K562 (cell line): ENCODE measurements at places on chromosomes 16 and 17. TPM values are rescaled to one million over a fixed set of nuclear protein-coding genes. Genes with fewer than 3 reads are reported as not detected.

GRCh38 chr17:50916026-50916707 lies 50.0 kb upstream of the TOB1 start:
- H3K27ac ChIP-seq, result no peak overlapping the region
- DNase-seq, result no peak
- H3K36me3 ChIP-seq, result no peaks in the 10 kb centered on the region
- no peaks in the 10 kb centered on the region for H3K27me3 ChIP-seq

DNA sequence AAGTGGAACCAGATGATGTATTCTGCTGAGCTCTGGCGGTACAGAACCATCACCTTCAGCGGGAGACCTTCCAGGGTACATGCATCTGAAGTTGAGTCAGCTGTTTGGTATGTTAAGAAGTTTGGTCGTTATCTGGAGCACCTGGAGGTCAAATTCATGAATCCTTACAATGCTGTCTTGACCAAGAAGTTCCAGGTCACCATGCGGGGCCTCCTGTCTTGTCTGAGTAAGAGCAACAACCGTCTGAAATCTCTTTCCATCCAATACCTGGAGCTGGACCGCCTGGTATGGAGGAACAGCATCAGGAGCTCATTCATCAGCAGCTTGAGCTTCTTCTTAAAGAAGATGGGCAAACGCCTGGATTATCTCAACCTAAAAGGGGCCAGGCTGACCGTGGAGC lies 4.0 kb downstream of the FBXO39 start:
- no peaks in the 10 kb centered on the region for H3K36me3 ChIP-seq
- no peak for DNase-seq
- H3K27me3 ChIP-seq, result peaks cover 44% of the 10 kb centered on the region
- no peak overlapping the region for H3K4me3 ChIP-seq
- peaks cover 6% of the 10 kb centered on the region; the same call in 1 of the 2 replicates for H3K4me1 ChIP-seq
- H3K27ac ChIP-seq, result no peak overlapping the region

- no peak overlapping the region for H3K4me3 ChIP-seq
- H3K4me1 ChIP-seq, result peaks cover 97% of the 10 kb centered on the region
- H3K27me3 ChIP-seq, result no peaks in the 10 kb centered on the region
These were observed 30.2 kb downstream of the ZFPM1 start for GRCh38 chr16:88483392-88483641.

The TPPP3 gene
- 0.38 and 0.44 TPM in 2 replicates for total RNA-seq

The CETP gene
- total RNA-seq, result not detected in 2 replicates

GRCh38 chr16:71883168-71883848 lies 674 bp downstream of the ZNF821 start:
- H3K27me3 ChIP-seq, result no peaks in the 10 kb centered on the region
- peak overlapping the region; percentile 95 for H3K4me3 ChIP-seq
- H3K27ac ChIP-seq, result peak overlapping the region; percentile 80
- peak; percentile 61 for DNase-seq
- peaks cover 13% of the 10 kb centered on the region; the same call in 2 of the 3 replicates for H3K4me1 ChIP-seq
- H3K36me3 ChIP-seq, result no peaks in the 10 kb centered on the region; the same call in 2 of the 3 replicates

The DPEP1 gene
- 0.20 and 0.22 TPM in 2 replicates for total RNA-seq

The RPL13 gene
- 2,859 and 3,283 TPM in 2 replicates for total RNA-seq

GRCh38 chr17:73363442-73364154 lies 51.8 kb upstream of the CDC42EP4 start:
- no peak overlapping the region for H3K27ac ChIP-seq
- H3K27me3 ChIP-seq, result peaks cover 44% of the 10 kb centered on the region; the same call in 2 of the 3 replicates
- no peaks in the 10 kb centered on the region for H3K36me3 ChIP-seq
- H3K4me3 ChIP-seq, result no peak overlapping the region
- DNase-seq, result no peak
- H3K4me1 ChIP-seq, result no peaks in the 10 kb centered on the region

DNA sequence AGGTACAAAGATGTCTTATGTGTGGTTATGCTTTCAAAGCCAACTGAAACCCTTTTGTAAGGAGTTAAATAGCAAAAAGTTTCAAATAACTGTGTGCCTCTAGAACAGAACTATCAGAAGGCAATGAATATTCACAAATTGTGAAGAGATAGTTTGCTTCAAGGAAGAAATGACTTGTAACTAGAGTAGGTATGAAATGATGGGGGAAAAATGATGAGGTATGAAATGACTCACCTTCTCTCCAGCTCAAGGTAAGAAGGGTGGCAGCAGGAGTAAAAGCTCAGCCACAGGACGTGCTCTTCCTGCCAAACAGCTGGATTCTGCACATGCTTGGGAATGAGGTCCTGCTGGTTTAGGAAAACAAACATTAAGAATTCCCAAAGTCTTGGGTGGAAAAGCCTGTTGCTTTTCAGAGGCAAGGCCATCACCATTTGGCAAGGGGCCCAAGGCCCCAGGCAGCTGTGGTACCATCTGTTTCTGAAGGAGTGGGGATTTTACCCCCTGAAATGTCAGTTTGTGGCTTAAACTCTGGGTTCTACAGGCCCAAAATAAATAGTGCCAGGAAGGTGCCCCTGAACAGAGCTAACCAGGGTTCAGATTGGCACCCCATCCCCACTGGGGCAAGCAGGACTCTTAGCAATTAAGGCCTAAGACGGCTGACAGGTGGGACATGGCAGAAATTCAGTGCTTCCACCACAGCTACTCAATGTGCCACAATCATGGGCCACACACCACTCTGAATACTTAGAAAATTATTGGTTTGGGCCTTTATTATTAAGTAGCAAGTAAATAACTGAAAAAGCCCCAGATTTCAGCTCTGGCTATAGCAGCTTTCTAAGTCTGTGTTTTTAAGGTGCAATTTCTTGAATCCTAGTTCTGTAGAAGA lies 13.3 kb downstream of the HERPUD1 start:
- no peaks in the 10 kb centered on the region for H3K4me1 ChIP-seq
- H3K36me3 ChIP-seq, result peaks cover 50% of the 10 kb centered on the region
- no peak for DNase-seq
- no peak overlapping the region for H3K27ac ChIP-seq
- H3K27me3 ChIP-seq, result no peaks in the 10 kb centered on the region
- H3K4me3 ChIP-seq, result no peak overlapping the region

DNA sequence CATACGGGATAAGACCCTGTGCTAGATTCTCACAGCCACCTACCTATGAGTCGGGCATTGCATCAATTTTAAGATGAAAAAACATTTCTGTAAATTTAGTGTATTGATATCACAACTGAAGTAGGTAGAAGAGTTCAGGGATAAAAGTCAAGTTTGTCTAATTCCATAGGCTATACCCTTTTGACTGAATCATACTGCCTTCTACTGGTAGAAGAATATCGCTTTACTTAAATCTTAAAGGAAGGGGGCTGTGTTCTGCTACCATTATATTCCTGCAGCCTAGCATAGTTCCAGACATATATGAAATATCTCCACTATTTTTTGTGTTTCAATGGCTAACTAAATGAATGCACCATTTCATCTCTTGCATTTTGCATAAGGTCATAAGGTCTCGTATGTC lies 1128.6 kb downstream of the CDH8 start:
- no peak overlapping the region for H3K27ac ChIP-seq
- no peaks in the 10 kb centered on the region for H3K4me1 ChIP-seq
- H3K27me3 ChIP-seq, result no peaks in the 10 kb centered on the region
- DNase-seq, result no peak
- H3K36me3 ChIP-seq, result no peaks in the 10 kb centered on the region
- no peak overlapping the region for H3K4me3 ChIP-seq

- H3K27ac ChIP-seq, result no peak overlapping the region
- no peaks in the 10 kb centered on the region for H3K27me3 ChIP-seq
- H3K4me1 ChIP-seq, result no peaks in the 10 kb centered on the region
- H3K36me3 ChIP-seq, result peaks cover 6% of the 10 kb centered on the region; the same call in 2 of the 3 replicates
These were observed 116.4 kb upstream of the ZNF750 start for GRCh38 chr17:82956146-82956725.

The GNAO1 gene
- 0.11 and 0.42 TPM in 2 replicates for total RNA-seq

GRCh38 chr17:12110906-12111305 lies 90.2 kb downstream of the MAP2K4 start:
- no peaks in the 10 kb centered on the region for H3K27me3 ChIP-seq
- H3K4me1 ChIP-seq, result no peaks in the 10 kb centered on the region; the same call in 2 of the 3 replicates
- no peak overlapping the region for H3K27ac ChIP-seq
- H3K4me3 ChIP-seq, result no peak overlapping the region

DNA sequence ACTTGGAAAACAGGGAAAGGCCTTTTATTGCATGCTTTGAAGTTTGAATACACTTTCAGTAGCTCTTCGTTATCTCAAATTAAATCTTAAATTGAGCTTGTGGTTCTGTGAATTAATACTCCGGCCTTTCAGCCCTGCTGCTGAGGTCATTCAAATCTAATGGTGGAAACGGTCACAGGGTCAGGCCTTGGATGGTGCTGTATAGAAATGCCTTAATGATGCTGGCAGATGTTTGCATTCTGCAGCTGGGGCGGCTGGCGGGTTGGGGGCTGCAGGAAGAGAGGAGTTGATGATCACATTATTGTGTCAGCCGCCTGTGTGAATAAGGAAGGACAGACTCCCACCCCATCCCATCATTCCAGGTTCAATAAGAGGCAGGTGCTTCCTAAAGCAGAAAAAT lies 723.6 kb downstream of the WWOX start:
- no peak for DNase-seq
- no peak overlapping the region for H3K4me3 ChIP-seq
- no peaks in the 10 kb centered on the region for H3K36me3 ChIP-seq
- no peak overlapping the region for H3K27ac ChIP-seq

- DNase-seq, result no peak
- no peak overlapping the region for H3K27ac ChIP-seq
- H3K36me3 ChIP-seq, result no peaks in the 10 kb centered on the region
- no peaks in the 10 kb centered on the region; the same call in 2 of the 3 replicates for H3K4me1 ChIP-seq
These were observed 252.5 kb downstream of the SLC39A11 start for GRCh38 chr17:72840019-72840418.

GRCh38 chr17:77865112-77865611 lies 93.3 kb upstream of the TNRC6C start:
- H3K27ac ChIP-seq, result no peak overlapping the region
- no peaks in the 10 kb centered on the region for H3K36me3 ChIP-seq
- H3K4me1 ChIP-seq, result peaks cover 16% of the 10 kb centered on the region
- H3K4me3 ChIP-seq, result no peak overlapping the region
- DNase-seq, result no peak
- H3K27me3 ChIP-seq, result peaks cover 47% of the 10 kb centered on the region

DNA sequence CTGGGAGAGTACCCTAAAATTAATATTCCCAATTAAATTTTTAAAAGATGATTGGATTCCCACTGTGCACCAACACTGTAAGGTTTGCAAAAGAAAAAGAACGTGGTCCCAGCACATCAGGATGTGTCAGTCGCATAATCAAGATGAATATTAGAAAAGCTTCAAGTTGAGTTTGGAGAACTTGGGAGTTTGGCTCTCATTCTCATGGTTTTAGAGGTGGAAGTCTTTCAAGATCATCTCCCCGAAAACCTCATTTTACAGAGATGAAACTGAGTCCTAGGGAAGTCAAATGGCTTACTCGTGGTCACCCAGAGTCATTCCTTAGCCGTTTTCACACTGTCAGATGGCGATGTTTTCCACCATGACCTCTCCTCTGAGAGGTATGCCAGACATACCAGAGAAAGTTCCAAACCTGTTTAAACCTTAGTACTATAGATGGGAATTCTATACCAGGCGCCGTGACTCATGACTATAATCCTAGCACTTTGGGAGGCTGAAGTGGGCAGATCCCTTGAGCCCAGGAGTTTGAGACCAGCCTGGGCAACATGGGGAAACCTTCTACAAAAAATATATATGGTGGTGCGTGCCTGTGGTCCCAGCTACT lies 1.2 kb downstream of the SEC14L1 start:
- peaks cover 25% of the 10 kb centered on the region for H3K4me1 ChIP-seq
- no peaks in the 10 kb centered on the region for H3K27me3 ChIP-seq
- DNase-seq, result no peak
- peaks cover 30% of the 10 kb centered on the region; the same call in 2 of the 3 replicates for H3K36me3 ChIP-seq
- no peak overlapping the region for H3K27ac ChIP-seq

DNA sequence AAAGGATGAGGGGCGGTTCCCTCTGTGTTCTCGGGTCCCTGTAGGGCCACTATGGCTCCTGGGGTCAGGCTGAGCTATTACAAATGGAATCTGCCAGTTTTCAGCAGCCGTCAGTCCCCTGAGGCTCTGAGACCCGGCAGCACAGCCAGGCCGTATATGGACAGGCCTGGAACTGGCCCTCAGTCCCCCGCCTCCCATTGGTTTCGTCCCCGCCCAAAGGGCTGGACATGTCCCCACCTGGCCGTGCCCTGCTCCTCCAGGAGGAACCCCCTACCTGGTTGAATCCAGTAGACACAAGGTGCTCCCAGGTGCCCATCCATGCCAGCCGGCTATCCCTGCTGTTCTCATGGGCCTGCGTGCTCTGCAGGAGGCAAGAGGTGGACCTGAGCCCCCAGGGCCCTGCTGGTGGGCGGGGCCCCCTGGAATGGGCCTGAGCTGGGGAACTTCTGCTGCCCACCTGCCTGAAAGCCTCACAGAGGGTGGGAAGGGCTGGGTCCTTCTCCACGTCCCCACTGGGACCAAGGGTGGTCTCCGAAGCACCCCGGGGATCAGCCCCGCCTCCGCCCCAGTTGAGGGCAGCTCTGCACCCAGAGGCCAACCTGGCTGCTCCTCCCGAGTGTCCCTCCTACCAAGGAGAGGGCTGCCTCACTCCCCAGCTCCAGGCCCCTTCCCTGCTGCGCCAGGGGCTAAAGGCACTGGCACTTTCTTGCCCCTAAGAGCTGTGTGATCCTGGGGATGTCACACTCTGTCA lies 16.8 kb downstream of the VASN start:
- no peak for DNase-seq
- no peak overlapping the region for H3K27ac ChIP-seq
- peaks cover 69% of the 10 kb centered on the region; the same call in 1 of the 3 replicates for H3K36me3 ChIP-seq
- no peaks in the 10 kb centered on the region for H3K27me3 ChIP-seq
- no peaks in the 10 kb centered on the region for H3K4me1 ChIP-seq

DNA sequence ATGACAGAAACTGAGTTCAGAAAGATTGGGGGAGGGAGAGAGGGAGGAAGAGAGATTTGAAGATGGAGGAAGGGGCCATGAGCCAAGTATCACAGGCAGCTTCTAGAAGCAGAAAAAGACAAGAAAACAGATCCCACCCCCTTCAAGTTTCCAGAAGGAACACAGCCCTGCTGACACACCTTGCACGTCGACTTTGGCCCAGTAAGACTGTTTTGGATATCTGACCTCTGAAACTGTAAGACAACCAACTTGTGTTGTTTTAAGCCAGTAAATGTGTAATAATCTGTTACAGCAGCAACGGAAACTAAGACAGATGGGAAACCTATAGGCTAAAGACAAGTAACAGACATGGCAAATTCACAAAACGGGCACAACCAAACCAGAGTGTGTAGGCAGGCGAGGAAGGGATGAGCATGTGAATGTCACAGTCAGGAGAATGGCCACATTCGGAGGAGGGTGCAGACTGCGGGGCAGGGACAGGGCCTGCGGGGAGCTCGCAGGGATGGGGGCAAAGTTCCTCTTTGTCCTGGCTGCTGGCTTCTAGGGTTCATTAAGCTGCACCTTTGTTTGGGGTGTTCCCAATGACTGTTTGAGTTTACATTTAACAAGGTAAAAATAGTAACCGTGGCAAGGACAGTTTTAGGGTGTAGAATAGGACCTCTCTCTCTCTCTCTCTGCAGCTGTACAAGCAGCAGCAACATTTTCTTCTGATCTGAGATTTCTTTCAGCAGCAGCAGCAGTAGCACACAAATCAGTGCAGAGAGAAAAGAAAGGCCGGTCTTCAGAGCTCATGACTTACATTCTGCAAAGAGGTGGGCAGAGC lies 18.3 kb upstream of the ATP2C2 start:
- H3K36me3 ChIP-seq, result no peaks in the 10 kb centered on the region
- no peaks in the 10 kb centered on the region for H3K4me1 ChIP-seq
- H3K4me3 ChIP-seq, result no peak overlapping the region
- DNase-seq, result no peak
